NCI-H526 (cell line): ENCODE measurements at places on chromosomes 7 and 10.

DNA sequence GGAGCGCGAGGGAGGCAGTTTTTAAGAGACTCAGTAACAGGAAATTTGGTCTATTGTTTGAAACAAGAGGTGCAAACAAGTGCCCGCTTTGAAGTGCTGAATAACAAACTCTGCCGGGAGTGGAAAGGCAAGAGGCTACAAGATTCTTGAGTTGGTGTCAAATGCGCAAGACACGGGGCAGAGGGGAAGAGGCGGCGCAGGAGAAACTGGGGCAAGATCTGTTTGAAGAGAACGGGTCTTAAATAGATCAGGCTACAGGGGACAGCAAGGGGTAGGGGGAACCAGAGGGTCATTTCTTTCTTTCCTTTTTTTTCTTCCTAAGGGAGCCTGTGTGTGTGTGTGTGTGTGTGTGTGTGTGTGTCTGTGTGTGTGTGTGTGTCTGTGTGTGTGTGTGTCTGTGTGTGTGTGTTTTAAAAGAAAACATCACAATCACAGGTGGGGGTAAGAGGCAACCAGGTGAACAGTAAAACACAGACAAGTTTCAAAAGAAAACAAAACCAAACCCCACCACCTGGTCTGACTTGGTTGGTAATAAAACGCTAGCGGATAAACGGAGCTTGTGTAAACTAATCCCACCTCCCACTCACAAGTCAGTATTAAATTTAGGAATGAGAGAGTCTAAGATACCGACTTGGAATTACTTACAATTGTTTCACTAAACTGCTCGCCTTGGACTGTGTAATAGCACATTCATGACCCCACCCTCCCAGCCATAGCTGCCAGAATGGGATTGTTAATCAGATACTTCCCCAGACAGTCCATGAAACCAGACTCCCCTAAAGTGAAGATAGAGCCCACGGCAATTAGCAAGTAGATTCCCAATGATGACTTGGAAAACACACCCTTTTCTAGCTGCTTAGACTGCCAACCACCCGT is 13.1 kb upstream of the CUX1 start:
- no peak for DNase-seq

GRCh38 chr10:89399956-89400355 is 7.5 kb downstream of the IFIT1 start:
- DNase-seq = no peak

- DNase-seq = no peak
Measured at GRCh38 chr7:29547421-29547820, 16.2 kb upstream of the PRR15 start.

DNA sequence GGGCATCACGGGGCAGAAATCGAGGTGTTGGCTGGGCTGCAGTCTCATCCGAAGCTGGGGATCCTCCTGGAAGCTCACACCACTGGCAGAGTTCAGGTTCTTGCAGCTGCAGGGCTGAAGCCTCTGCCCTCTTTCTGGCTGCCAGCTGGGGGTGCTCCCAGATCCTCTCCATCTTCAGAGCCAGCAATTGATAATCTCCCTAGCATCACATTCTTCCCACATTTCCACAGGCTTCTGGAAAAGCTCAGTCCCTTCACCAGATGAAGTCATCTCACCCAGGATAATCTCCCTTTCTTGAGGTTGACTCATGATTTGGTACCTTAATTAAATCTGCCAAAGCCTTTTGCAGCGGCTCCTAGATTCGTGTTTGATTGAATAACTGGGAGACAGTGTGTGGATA is 55.2 kb downstream of the NRP1 start:
- no peak for DNase-seq
